ENCODE measurements at places on chromosomes 7 and 10. TPM values are rescaled to one million over a fixed set of nuclear protein-coding genes. Genes with fewer than 3 reads are reported as not detected.

LFNG gene
- 6.0 TPM for polyA plus RNA-seq

FZD8 gene
- polyA plus RNA-seq, result 5.7 TPM

DNA sequence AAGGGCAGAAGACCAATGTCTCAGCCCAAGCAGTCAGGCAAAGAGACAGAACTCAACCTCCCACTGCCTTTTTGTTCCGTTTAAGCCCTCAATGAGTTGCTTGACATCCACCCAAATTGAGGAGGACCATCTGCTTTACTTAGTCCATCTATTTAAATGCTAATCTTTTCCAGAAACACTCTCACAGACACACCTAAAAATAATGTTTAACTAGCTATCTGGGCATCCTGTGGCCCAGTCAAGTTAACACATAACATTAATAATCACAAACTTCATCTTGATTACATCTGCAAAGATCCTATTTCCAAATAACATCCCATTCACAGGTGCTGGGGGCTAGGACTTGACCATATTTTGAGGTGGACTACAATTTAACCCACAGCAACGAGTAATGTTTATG is 115.7 kb downstream of the RAB11FIP2 start:
- no peak for DNase-seq

DNA sequence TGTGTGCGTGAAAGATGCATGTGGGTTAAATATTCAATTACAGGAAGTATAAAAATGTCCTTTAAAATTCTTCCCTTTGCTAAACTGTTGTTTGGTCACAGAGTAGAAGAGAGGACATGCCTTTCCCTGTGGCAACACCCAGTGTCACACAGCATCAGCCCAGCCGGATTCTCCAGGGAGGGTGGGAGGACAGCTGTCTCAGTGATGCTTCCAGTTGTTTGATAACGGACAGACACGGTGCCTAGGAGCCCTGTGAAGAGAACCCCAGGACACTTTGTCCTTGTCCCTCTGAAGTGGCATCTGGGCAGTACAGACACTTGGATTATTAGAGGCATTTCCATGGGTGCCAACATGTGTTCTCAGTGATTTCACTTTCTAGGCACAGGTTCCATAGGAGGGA is 306.6 kb upstream of the LRGUK start:
- DNase-seq, result no peak

Data from right cardiac atrium (tissue), 5 donors.